ENCODE measurements at places on chromosomes 3 and 15. TPM values are rescaled to one million over a fixed set of nuclear protein-coding genes. Genes with fewer than 3 reads are reported as not detected.

C3orf22 gene
- 0.44 TPM for total RNA-seq

PCSK6 gene
- total RNA-seq, result 3.6 TPM

IQCH gene
- total RNA-seq, result 5.2 TPM

TNIK gene
- total RNA-seq, result 15.7 TPM

PDZRN3 gene
- total RNA-seq, result 31.0 TPM

- peaks cover 17% of the 10 kb centered on the region for H3K4me1 ChIP-seq
- no peak for DNase-seq
- H3K4me3 ChIP-seq, result no peak overlapping the region
- no peak overlapping the region for H3K27ac ChIP-seq
- H3K27me3 ChIP-seq, result no peaks in the 10 kb centered on the region
Measured at GRCh38 chr15:90124507-90124906, 22.2 kb upstream of the IDH2 start.

DNA sequence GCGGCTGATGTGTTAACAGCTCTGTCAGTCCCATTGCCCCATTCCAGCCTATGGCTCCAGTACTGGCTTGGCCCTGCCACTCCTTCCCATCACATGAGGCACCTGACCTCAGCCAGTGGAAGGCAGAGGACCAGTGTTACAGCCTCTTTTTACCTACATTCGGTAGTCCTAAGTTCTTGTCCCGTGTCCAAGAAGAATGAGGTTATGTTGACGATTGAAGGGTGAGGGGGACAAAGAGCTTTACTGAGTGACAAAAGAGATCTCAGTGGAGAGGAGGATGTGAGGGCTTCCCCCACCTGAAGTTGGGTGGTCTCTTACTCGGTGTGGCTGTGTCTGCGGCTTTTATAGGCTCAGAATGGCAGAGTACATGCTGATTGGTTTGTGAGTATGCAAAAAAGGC lies 7.3 kb upstream of the MPI start:
- H3K27ac ChIP-seq, result no peak overlapping the region
- H3K36me3 ChIP-seq, result no peaks in the 10 kb centered on the region
- no peak for DNase-seq
- no peak overlapping the region for H3K4me3 ChIP-seq

DNA sequence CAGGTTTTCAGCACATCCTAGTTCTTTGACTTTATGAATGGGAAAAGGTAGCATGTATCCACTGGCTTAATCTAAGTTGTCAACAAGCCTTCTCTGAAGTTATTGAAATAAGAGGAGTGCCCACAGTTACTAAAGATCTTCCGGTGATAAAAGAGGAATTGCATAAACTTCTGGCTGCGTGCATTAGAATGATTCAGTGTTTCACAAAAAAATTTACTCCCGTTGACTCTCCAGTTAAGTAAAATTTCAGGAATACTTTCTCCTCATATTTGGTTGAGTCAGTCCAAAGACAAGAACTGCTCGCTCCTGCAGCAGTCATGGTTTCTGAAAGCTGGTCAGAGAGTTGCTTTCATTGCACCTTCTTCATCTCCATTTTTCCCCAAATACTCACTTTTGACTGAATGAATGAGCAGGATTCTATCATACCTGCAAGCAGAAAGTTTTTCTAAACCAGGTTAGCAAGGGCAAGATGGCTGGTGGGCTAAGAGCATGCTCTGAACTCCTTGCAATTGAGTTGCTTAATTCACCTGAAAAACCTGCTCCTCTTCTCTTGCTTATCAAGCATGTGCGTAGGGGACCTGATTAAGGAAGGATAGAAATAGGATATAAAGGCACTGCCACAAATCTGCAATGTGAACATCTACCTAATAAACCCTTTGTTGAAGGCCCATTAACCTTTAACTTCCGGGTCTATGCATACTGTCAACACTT lies 64.2 kb upstream of the TIMP4 start:
- peaks cover 29% of the 10 kb centered on the region for H3K4me1 ChIP-seq
- H3K36me3 ChIP-seq, result no peaks in the 10 kb centered on the region
- DNase-seq, result no peak
- H3K27ac ChIP-seq, result no peak overlapping the region
- H3K27me3 ChIP-seq, result no peaks in the 10 kb centered on the region

- no peak for DNase-seq
- H3K4me1 ChIP-seq, result no peaks in the 10 kb centered on the region
- H3K27me3 ChIP-seq, result no peaks in the 10 kb centered on the region
Measured at GRCh38 chr15:67216859-67217258, 37.6 kb downstream of the AAGAB start.

- no peak for DNase-seq
- H3K27ac ChIP-seq, result no peak overlapping the region
- no peaks in the 10 kb centered on the region for H3K27me3 ChIP-seq
Measured at GRCh38 chr3:118262800-118263402, 771.7 kb downstream of the IGSF11 start.

GRCh38 chr3:71195492-71195891 lies 388.0 kb downstream of the FOXP1 start:
- H3K36me3 ChIP-seq, result peaks cover 18% of the 10 kb centered on the region
- peak overlapping the region; percentile 3 for H3K27ac ChIP-seq
- H3K4me3 ChIP-seq, result no peak overlapping the region

DNA sequence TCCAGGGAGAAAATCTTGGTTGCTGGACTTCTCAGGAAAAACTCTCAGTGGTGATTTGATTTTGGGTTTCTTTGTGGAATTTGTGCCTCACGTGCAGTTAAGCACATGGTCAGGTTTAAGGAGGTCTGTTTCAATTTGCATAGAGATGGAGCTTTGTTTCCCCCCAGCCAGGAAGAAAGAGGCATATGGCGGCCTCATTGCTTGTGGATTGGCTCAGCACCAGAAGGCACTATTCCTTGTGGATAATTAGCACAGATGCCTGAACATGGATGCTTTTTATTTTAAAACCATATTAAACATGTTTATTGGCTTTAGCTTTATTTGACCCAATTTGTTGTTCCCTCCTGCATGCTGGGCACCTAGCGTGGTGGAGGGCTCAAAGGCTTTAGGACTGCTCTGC lies 125.1 kb upstream of the RGMA start:
- H3K27me3 ChIP-seq, result peaks cover 6% of the 10 kb centered on the region
- H3K27ac ChIP-seq, result no peak overlapping the region
- no peak overlapping the region for H3K4me3 ChIP-seq

GRCh38 chr3:50592568-50592967 lies 19.0 kb downstream of the CISH start:
- no peaks in the 10 kb centered on the region for H3K4me1 ChIP-seq
- H3K4me3 ChIP-seq, result no peak overlapping the region
- no peak overlapping the region for H3K27ac ChIP-seq
- no peaks in the 10 kb centered on the region for H3K36me3 ChIP-seq
